ENCODE measurements at places on chromosomes 11 and 22.

DNA sequence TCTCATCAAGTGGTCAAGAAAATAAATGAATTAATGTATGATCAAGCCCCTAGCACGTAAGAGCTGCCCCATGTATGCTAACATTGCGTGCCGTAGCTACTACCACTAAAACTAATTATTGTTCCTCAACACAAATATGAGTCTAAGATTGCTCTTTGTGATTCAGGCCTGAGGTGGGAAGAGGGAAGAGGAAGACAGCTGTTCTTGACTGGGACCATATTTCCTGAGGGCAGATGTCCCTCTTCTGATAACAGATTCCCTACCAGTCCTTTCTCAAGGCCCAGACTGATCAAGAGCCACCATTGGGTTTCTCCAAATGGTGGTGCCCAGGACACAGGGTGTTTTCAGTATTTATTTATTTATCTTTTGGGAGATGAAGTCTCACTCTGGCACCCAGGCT, 87.2 kb upstream of the CADM1 start:
- no peak for DNase-seq

DNA sequence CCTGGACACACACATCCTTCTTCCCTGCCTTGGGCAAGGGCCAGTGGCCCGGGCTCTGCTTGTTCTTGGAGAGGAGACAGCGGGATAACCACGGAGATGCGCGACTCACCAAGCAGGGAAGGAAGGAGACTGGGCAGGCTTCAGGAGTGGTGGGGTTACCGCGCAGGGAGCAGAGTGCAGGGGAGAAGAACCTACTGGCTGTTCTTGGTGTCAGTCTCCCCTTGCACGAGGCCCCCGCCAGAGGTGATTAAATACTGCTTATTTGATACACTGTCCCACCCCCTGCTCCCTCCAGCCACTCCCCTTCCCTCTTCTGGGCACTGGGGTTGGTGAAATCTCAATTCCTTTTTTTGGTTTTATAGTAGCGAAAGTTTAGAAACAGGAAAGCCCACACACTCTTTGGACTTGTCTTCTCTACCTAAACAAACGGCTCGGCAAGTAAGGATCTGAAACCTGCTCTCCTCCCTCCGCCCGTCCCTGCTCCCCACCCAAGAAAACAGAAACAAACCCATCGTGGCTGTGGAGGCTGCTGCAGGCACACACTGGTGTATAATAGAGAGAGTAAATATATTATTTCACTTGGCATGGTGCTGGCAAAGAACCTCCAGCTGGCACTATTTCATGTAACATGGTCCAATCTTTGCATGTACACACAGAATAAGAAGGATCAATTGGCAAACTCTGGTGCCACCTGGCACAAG, 10.8 kb downstream of the LARGE2 start:
- DNase-seq = no peak

GRCh38 chr11:125331357-125332035, 164.6 kb downstream of the FEZ1 start:
- no peak for DNase-seq

DNA sequence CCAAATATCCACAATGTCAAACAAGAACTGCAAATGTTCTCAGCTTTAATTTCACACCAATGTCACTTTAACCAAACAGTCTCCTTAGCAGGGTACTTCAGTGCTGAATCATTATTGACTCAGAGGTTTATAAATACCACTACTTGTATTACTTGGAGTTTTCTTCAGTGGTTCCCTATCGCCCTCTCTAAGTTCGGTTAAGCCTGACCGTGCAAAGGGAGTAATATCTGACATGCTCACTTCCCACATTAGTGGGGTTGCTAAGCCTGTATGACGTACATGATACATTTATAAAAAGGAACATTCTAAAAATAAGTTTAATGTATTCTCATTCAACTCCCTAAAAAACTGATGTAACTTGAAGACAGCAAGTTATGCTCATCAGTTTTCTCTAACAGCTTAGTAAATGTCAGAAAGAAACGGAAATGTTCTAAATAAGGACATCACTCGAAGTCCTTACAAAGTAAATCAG, 93.1 kb upstream of the ZC3H12C start:
- DNase-seq = no peak

DNA sequence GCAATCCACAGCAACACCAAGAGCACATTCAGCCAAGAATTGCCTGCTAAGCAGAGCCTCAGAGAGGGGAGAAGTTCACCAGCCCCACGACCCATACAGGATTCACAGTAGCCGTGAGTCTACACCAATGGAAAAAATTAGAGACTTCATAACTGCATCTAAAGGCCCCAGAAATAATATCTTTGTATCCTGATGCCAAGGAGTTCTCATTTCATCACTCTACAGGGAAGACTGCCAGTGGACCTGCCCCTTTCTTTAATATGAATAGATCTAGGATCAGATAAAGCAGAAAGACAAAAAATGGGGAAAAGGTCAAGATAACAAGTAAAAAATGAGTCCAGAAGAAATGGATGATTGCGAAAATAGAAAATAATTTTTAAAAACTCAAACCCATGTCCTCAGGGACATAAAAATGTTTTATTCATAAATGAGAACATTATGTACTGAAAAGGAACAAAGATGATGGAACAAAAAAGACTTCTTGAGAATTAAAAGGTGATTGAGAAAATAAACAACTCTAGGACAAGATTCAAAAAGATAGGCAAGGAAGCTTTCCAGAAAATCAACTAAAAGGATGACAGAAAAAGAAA, 9.5 kb downstream of the APOL3 start:
- no peak for DNase-seq

- no peak for DNase-seq
Observed at GRCh38 chr11:72776844-72777754, 16.7 kb downstream of the STARD10 start.

DNA sequence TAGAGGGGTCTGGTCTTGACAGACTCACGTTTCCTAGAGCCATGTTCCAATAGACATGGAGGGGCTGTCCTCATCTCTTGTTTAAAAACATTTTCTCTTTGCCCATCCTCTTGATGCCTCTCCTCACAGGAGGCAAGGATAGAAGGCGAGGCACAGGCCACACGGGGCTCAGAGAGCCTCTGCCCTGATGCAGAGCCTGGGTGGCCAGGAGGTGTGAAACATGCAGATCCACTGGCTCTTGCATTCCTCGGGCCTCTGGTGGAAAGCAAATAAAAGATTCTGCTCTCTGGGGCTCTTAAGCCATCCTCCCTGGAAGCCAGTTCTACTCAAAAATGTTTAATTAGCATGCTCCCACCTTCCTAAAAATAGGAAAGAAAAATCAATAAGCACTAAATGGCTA, 43.6 kb upstream of the NTM start:
- no peak for DNase-seq

DNA sequence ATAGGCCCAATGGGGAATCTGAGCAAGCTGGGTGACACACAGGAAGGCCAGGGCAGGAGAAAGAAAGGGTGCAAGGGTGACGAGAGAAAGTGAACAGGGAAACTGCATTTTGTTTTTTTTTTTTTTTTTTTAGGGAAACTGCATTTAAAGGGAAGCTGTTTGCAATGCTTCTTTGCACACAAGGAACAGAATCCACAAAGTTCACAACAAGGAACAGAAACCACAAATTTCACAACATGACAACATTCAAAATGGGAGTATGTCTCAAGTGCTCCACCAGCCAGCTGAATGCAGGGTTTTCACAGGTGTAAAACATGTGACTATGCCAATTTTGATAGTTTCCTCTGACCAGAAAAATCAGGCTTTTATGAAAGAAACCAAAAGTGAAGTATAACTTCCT, 6.8 kb upstream of the PLAAT3 start:
- no peak for DNase-seq
